Umbilical cord (tissue), 2 donors: ENCODE measurements at places on chromosomes 4 and X. TPM values are rescaled to one million over a fixed set of nuclear protein-coding genes. Genes with fewer than 3 reads are reported as not detected.

GIMD1 gene
- 3.4 TPM for total RNA-seq

UGT2A1 gene
- total RNA-seq: 2.9 TPM

MAGEB5 gene
- total RNA-seq: not detected

LDB2 gene
- total RNA-seq: 12.0 TPM

PNMA3 gene
- total RNA-seq: 15.4 TPM

DNA sequence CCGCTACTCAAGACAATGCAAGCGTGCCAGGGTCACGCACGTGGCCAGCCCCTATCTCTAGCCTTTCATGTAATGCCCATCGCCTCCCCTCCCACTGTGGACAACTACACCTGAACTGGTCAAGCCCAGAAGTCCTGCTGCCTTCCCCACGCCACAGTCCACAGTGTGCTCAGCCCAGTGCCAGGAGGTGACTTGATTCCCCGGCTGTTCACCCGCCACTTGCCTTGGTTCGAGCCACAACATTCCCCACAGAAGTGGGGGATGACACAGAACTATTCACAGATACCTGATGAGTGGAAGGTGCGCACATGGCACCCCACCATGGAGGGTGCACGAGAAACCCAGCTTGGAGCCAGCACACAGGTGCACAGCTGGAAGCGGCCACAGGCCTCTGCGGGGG lies 6.8 kb downstream of the ARHGAP4 start:
- no peak for DNase-seq

- DNase-seq: no peak
These were observed 81.8 kb downstream of the TRIML1 start for GRCh38 chr4:188221090-188221489.

DNA sequence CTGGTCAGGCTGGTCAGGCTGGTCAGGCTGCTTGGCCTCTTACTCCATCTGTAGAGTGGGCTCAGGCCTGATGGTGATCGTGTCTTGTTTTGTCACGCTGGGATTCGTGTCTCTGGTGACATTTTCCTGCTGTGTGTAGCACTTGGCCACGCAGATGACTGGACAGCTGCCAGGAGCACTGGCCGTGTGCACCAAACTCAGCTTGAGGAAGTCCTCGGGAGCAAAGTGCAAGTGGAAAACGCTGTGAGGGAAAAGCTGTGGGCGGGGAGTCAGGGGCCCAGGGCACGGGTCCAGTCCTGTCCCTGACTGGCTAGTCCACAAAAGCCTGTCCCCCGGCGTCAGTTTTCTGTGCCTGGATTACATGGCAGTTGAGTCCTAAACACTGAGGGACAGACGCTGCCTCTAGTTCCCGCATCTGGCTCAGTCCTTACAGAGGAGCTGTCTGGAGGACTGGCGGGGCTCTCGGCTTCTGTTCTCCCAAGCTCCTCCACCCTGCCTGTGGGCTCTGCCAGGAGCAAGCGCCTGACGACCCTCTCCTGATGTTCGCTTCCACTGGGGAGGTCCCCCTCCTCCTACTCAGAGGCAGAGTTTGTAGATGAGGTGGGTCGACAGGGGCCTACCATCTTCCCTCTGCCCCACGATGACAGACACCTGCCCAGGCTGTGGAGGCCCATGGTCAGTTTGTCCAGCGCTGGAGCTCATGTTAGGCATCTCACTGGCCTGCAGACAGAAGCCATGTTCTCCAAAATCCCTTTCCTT lies 35.9 kb upstream of the GRPEL1 start:
- peak; percentile 62 for DNase-seq

DNA sequence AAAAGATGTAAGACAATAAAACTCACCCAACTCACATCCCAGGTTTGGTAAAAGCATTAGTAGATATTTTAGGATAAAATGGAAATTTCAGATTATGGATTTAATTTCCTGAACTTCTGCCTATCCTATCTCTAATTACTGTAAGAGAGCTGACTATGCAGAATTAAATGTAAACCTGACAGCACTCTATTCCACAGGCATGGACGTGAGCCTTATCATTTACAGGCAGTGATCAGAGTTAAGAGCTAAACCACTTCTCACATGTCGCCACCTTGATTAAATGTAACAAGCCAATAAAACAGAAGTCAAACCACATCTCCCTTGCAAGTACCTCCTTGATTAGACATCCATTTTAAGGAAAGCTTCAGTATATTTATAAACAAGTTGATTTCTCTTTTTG lies 97.5 kb upstream of the CBR4 start:
- no peak for DNase-seq

- no peak for DNase-seq
These were observed 30.8 kb downstream of the NDNF start for GRCh38 chr4:121041307-121042090.

GRCh38 chr4:101258883-101259282 lies 88.4 kb downstream of the PPP3CA start:
- DNase-seq: no peak

DNA sequence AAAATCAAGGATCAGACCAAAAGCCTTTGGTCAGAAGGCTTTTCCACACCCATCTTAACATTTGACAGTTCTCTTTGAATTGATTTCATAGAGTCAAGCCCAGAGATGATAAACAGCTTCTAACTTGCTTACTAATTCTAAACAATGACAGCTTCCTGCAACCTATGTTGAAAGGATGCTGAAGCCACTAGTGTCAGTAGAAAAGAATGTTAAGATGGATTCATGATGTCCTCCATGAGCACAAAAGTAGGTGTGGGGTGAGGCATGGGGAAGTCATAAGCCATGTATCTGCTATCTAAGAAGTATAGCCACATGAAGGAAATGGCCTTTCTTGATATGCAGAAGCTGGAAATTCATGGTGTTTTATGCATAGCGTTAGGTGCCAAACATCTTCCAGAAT lies 269.3 kb downstream of the DHX15 start:
- DNase-seq: no peak

DNA sequence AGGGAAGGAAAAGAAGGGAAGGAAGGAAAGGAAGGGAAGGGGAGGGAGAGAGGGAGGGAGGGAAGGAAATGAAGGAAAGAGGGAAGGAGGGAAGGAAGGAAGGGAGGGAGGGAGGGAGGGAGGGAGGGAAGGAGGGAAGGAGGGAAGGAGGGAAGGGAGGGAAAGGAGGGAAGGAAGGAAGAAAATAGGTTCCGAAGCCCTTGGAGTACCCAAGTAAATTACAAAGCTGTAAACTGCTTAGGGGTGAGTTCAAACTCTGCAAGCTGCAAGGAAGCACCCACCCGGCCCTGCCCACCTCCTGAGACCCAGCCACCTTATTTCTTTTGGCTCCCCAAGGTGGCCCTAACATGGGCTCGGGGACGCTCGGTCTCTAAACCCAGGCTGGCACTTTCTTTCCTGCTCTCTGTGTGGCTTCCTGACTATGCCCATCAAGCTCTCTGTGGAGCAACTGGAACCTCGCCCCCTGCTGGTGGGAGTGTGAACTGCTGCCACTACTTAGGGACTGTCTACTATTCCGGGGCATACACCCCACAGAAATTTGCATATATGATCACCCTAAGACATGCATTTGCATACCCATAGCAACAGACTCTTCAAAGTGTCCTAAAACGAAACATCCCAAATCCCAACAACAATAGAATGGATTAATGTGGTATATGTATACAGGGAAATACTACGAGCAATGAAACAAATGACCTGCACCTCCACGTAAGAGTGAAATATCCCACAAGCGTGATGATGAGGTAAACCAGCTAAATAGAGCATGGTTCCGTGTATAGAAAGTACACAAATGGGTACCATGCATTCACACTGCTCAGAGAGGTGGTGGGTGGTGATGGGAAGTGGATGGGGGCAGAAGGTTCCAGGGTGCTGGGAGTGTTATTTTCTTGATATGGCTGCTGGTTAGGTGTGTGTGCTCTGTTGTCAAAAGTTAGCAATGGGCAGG lies 151.7 kb upstream of the TBL1X start:
- no peak for DNase-seq

- no peak for DNase-seq
These were observed 31.8 kb downstream of the USP11 start for GRCh38 chrX:47264483-47265173.

DNA sequence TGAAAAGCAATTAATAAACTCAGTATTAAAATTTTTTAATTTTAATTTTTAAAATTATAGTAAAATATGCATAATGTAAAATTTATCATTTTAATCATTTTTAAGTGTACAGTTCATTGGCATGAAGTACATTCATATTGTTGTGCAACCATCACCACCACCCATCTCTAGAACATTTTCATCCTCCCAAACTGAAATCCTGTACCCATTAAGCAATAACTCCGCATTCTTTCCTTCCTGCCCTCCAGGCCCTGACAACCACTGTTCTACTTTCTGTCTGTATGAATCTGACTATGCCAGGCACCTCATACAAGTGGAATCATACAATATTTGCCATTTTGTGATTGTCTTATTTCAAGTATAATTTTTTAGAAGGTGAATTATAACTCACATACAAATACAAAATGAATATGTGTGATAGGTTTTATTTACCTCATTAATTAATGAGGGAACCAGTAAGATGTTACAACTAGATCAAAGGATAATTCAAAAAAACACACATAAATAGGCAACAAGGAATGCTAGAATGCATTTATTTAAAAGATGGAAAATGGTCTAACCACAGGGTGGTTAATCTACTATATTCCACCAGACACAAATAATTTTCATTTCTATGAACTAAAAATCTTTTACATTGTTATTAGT lies 13.1 kb upstream of the AFF1 start:
- DNase-seq: no peak

DNA sequence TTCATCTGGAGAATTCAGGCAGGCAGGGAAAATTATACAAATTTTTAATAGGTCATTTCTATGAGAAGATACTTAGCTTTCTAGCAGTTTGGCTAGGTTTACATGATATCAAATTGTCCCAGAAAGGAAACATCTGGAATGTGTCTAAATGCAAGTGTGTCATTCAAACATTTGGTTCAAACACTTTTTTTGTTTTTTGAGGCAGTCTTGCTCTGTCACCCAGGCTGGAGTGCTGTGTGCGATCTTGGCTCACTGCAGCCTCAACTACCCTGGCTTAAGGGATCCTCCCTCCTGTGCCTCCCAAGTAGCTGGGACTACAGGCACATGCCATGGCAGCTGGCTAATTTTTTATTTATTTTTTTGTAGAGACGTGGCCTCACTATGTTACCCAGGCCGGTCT lies 31.6 kb downstream of the SPARCL1 start:
- no peak for DNase-seq

GRCh38 chrX:11265352-11265751 lies 27.9 kb upstream of the AMELX start:
- DNase-seq: no peak

DNA sequence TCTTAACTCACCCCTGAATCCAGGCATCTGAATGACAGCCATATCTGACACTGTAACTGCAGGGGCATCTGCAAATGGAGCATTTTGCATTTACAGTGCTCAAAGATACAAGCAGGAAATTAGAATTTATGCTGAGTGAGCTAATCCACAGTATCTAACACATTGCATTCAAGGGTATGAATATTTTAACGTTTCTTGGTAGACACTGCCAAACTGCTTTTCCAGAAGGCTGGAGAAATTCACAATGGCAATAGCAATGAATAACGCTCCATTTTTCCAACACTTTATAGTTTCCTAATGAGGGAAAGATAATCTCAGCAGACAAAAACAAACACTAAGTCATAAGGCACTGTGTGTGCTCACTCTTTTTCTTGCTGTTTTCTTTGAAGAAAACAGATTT lies 30.9 kb downstream of the AADAT start:
- no peak for DNase-seq

GRCh38 chr4:131613824-131614216 lies 1535.3 kb upstream of the PCDH10 start:
- DNase-seq: no peak

DNA sequence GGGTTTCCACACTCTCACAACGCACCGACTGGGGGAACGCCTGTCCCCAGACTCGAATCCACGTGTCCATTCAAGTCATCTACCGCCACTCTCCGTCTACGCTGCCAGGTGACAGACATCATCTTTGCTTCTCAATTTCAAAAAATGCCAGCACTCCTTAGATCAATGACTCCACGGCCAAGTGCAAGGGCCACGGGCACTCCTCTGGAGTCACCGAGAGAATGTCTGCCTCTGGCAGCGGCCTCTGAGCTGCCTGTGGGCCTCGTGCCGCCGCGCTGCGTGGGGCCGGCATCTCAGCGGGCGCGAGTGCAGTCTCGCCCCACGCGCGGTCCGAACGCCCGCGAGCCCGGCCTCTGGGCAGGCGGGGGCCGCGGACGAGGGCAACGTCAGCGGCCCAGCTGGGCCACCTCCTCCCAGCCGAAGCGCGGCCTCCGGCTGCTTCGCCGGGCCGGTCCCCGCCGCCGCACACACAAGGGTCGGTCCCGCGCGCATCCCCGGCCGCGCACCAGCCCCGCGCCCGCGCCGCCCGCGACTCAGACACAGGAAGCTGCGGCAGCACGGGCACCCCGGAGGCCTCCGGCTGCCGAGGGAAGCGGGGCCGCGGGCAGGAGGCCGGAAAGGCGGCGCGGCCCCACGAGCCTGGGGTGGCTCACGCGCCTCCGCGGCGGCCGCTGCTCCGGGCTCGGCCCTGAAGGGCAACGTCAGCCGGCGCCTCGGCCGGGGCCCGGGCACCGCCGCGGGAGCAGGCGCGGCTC lies 450 bp downstream of the ACSL1 start:
- DNase-seq: no peak

GRCh38 chrX:41303013-41303412 lies 30.9 kb upstream of the DDX3X start:
- DNase-seq: no peak

DNA sequence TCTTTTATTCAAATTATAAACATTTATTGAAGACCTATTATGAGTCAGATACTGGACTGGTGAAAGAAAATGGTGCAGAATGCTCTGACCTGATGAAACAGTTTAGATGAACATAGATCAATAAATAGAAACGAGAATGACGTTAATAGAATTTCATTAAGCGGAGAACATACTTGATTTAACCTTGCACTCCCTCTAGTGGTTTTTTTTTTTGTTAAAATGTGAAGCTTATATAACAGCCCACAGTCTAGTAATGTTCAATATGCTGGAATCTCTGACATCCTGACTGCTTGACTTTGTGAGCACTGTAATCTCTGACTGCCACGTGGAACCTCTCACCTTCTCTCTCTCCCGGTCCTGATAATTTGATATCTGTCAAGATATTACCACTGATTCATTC lies 32.3 kb downstream of the HDAC8 start:
- DNase-seq: peak; percentile 35

DNA sequence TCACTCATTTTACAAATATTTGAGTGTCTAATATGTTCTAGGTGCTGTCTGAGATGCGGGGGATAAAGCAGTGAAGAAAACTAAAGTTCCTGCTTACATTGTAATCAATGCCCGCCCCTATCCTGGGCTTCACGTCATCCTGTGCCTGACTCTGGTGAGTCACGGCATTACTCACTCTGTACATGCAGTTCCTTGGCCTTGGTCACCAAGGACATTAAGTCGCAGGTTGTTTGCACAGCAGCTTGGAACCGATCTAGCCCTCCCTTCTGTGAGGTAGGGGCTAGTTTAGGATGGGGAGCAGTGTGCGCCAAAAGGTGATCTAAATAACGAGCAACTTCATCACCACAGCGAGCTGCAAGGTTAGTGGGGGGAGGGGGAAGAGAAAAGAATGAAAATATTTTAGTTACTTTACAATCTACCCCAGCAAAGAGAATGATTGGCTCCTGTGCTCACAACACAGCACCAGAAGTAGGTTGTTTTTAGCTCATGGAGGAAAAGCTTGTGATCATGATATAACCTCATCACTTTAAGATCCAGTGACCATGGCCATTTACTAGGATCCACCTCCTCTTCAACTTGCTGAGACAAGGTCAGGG lies 48.0 kb upstream of the HDAC8 start:
- DNase-seq: no peak
